Hepatic stellate cell (primary cell): ENCODE measurements at places on chromosomes 2 and 18.

DNA sequence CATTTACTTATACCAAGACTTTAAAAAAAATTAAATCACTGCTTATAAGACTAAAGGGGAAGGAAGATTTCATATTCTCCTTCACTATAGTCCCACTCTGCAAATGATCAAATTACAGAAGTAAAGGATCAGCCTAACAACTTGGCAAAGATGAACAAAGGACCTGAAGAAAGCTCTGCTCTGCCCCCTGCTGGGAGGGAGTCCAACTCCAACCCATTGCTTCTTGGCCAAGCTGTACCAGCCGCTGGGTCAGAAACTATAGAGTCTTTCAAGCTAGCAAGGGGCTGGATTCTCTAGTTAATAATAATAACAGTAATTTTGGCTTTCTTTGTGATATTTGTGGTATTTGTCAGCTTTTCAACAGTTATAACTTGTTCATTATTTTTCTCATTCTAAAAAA, 927.0 kb upstream of the CRIM1 start:
- no peak for DNase-seq

DNA sequence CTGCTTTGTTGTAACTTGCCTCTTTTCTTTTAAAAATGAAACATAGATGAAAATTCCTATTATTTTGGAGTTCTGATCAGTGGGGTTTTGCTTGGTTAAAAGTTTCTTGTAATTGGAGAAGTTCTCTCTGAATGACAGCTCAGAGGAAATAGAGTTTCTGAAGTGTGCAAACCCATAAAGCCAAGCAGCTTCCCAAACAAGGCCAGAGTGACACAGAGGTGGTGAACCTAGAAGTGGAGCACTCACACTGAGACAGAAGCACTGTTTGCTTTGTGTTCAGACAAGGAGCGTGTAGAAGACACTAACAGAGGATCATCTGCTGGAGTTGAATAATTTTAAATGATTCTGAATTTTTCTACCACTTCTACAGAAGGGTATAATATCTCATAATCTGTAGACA, 49.2 kb downstream of the FBXO48 start:
- no peak for DNase-seq

- no peak for DNase-seq
Observed at GRCh38 chr2:230312638-230313037, 14.4 kb upstream of the SP140L start.

DNA sequence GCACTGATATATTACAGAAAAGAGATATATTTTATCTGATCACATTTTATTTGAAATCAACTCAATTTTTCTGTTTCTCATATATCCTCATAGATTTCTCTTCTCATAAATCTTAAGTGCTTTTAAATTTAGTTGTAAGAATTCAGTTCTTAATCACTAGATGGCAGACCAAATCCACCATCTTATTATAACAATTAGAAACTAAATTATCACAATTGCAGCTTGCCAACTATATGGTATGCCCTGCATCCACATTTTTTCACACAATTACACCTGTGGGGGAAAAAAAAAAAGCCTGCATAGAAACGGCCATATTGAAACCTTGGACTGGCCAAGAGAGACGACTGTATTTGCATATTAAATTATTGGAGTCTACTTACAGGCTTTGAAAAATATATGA, 64.4 kb downstream of the COL5A2 start:
- DNase-seq = no peak

DNA sequence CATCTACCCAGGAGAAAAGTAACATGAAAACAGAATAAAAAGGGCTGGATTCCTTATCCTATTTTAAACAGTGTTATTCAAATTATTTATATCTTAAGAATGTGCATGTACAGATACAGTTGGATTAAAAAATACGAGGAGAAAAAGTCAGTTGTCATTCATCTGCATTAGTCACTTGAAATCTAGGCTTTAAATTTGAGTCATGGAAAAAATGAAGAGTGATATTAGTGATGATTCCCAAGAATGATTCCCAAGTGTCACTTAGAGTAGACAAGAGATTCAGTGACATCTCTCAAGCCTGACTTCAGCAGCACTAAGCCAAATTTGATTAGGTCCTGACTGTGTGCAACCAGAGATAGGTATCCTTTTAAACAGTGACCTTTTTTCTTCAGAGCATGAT, 394.2 kb downstream of the IRS1 start:
- no peak for DNase-seq

GRCh38 chr2:72425996-72426395, 278.3 kb upstream of the CYP26B1 start:
- DNase-seq = no peak
